ENCODE measurements at places on chromosomes 6 and 20.

- DNase-seq: peak; percentile 11
- H3K36me3 ChIP-seq: no peaks in the 10 kb centered on the region
- H3K4me3 ChIP-seq: no peak overlapping the region
- no peaks in the 10 kb centered on the region for H3K4me1 ChIP-seq
- no peak overlapping the region for H3K27ac ChIP-seq
Observed at GRCh38 chr6:11912420-11912819, 99.7 kb upstream of the HIVEP1 start.

GRCh38 chr6:12990162-12990561 is 273.6 kb downstream of the PHACTR1 start:
- H3K4me3 ChIP-seq: no peak overlapping the region
- no peak overlapping the region for H3K27ac ChIP-seq
- no peaks in the 10 kb centered on the region for H3K4me1 ChIP-seq
- H3K27me3 ChIP-seq: no peaks in the 10 kb centered on the region
- no peak for DNase-seq

GRCh38 chr20:19588732-19589131 is 169.3 kb upstream of the RIN2 start:
- peak; percentile 59 for DNase-seq
- no peak overlapping the region for H3K4me3 ChIP-seq
- peaks cover 32% of the 10 kb centered on the region for H3K36me3 ChIP-seq
- no peaks in the 10 kb centered on the region for H3K27me3 ChIP-seq
- H3K4me1 ChIP-seq: peaks cover 37% of the 10 kb centered on the region

DNA sequence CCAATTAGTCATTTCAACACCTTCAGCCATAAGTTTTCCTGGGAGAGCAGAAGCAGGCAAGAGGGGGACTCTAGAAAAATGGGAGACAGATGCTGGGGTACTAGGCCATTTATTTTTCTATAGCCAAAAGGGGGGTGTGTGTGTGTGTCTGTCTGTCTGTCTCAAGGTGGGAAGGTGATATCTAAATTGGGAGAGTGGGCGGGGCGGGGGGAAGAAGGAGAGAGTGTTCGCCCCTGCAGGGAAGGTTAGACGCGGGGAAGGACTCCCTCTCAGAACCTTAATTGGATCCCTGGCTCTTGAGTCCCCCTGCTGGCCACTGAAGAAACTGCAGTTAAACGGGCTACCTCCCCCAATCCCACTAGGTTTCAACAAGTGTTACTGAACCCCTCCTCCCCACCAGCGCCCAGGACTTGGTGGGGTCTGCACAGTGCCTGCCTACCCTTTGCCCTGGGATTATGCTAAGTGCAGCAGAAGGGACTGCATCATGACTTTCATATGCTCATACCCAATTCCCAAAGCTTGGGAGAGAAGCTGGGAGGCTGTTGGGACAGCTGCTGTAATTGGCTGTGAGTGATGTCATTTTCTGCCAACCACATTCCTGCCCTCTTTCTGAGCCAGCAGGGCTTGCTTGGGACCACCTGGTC is 45.8 kb downstream of the FOXP4 start:
- no peak overlapping the region for H3K4me3 ChIP-seq
- peak; percentile 78 for DNase-seq
- H3K36me3 ChIP-seq: peaks cover 29% of the 10 kb centered on the region
- H3K27me3 ChIP-seq: no peaks in the 10 kb centered on the region
- no peak overlapping the region for H3K27ac ChIP-seq

DNA sequence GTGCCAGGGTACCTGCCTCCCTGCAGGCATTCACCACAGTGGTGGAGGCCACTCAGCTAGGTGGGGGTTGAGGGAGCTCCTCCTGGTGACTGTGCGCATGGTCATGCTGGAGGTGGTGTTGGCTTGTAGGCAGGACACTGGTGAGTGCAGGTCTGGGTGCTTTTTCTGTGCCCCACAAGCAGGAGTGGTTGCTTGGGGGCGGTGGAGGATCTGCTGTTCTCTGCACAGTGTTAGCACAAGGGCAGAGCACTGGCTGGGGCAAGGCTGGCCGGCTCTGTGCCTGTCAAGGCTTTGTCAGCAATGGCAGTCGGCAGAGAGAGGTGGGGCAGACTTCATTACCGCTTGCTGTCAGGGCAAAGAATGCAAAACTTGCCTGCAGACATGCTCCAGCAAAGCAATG is 632.1 kb upstream of the ID4 start:
- DNase-seq: no peak
- no peak overlapping the region for H3K27ac ChIP-seq
- no peaks in the 10 kb centered on the region for H3K27me3 ChIP-seq
- no peaks in the 10 kb centered on the region for H3K36me3 ChIP-seq
- no peaks in the 10 kb centered on the region for H3K4me1 ChIP-seq

- no peaks in the 10 kb centered on the region for H3K4me1 ChIP-seq
- H3K27ac ChIP-seq: no peak overlapping the region
- peaks cover 10% of the 10 kb centered on the region for H3K27me3 ChIP-seq
Observed at GRCh38 chr6:118333772-118334171, 214.3 kb upstream of the PLN start.

DNA sequence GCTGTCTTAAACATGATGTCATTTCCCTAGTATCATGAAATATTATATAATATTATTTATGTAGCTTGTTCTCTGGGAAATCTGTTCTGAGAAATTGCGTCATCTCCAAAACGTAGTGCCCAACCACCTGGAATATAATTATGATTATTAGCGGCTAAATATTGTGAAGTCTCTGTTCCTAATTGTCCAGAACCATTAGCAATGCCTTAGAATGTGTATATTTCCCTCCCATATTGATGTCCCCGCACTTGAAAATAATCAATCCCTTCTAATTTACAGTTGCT is 54.4 kb downstream of the OTOR start:
- H3K27ac ChIP-seq: no peak overlapping the region
- no peaks in the 10 kb centered on the region for H3K27me3 ChIP-seq
- H3K4me3 ChIP-seq: no peak overlapping the region
- DNase-seq: no peak
- H3K4me1 ChIP-seq: peaks cover 28% of the 10 kb centered on the region
- no peaks in the 10 kb centered on the region for H3K36me3 ChIP-seq

GRCh38 chr20:7437311-7437710 is 502.9 kb downstream of the HAO1 start:
- H3K4me1 ChIP-seq: no peaks in the 10 kb centered on the region
- no peaks in the 10 kb centered on the region for H3K36me3 ChIP-seq
- H3K27ac ChIP-seq: no peak overlapping the region
- peaks cover 7% of the 10 kb centered on the region for H3K27me3 ChIP-seq

- H3K4me1 ChIP-seq: no peaks in the 10 kb centered on the region
- H3K27ac ChIP-seq: no peak overlapping the region
- peak; percentile 64 for DNase-seq
- H3K4me3 ChIP-seq: no peak overlapping the region
Observed at GRCh38 chr6:119110601-119111548, 32.4 kb upstream of the FAM184A start.

- H3K36me3 ChIP-seq: no peaks in the 10 kb centered on the region
- peaks cover 39% of the 10 kb centered on the region for H3K4me1 ChIP-seq
- no peaks in the 10 kb centered on the region for H3K27me3 ChIP-seq
- H3K27ac ChIP-seq: no peak overlapping the region
- H3K4me3 ChIP-seq: no peak overlapping the region
Observed at GRCh38 chr6:152273638-152274037, 363.5 kb downstream of the SYNE1 start.

DNA sequence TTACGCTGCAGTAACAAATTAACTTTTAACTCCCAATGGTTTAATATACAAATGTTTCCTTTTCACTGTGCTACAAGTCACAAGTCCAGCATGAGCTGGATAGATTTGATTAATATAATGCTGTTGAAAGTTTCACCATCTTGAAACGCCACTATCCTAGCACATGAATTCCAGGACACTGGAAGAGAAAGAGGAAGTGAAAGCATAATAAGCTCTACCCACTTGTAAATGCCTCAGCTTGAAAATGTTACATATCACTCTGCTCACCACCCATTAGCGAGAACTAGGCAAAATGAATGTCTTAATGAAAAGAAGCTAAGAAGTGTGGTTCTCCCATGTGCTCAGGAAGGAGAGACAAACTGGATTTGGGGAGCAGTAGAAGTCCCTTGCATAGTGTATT is 46.9 kb downstream of the PCSK2 start:
- H3K4me3 ChIP-seq: no peak overlapping the region
- peaks cover 4% of the 10 kb centered on the region for H3K36me3 ChIP-seq
- H3K27me3 ChIP-seq: no peaks in the 10 kb centered on the region
- no peaks in the 10 kb centered on the region for H3K4me1 ChIP-seq

DNA sequence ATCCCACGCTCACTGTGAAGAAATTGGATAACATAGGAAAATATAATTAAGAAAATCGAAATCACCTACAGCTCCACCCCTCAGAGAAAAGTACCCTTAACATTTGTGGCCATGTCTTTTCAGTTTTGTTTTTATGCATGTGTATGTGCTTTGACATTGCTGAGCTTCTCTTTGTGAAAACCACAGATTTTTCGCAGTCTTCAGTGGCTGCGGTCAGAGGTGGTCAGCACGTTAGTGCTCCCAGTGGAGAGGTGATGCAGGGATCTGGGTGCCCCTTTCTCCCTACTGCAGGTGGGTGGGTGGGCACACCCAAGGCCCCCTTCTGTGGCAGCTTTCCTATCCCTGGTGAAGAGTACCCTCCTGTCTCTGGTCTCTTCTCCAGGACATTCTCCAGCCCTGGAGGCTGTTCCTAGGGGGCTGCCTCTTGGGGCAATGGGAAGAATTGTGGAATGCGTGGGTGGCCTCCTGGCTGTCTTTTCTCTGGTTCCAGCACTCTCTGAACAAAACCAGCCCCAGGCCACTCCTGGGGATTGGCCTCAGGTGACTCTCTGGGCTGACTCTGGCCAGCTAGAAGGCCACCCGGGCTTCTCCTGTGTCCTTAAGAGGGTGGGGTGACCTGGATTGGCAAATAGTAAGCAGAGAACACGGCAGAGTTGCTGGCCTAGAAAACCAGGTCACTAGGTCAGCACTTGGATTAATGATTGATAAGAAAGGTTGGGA is 49.8 kb upstream of the FANCE start:
- no peaks in the 10 kb centered on the region for H3K36me3 ChIP-seq
- no peaks in the 10 kb centered on the region for H3K27me3 ChIP-seq
- H3K4me1 ChIP-seq: no peaks in the 10 kb centered on the region
- no peak overlapping the region for H3K4me3 ChIP-seq

DNA sequence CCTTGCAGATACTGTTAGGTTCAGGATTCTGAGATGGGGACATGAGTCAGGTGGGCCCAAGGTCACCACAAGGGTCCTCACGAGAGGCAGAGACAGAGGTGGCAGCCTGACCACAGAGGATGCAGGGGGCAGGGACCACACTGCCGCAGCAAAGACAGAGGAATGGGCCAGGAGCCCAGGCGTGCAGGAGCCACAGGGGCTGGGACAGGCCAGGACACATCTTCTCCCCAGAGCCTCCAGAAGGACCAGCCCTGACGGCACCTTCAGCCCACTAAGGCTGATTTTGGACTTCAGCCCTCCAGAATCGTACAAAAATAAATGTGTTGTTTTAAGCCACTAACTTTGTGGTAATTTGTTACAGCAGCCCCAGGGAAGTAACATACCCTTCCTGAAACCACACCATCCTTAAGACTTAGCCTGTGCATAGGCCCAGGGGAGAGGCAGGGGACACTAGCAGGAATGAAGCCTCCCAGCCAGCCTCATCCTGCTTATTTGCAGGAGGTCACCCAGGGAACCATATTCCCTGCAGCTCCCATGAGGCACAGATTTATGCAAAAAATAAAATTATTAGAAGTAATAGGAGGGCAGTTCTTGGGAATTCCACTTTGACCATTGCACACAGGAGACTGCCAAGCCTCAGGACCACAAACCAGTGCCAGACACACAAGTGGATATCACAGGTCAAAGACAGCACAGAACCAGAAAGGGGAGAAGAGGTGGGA is 119.3 kb upstream of the CST7 start:
- H3K27ac ChIP-seq: no peak overlapping the region
- no peaks in the 10 kb centered on the region for H3K27me3 ChIP-seq
- no peaks in the 10 kb centered on the region for H3K4me1 ChIP-seq
